Activated naive CD8-positive, alpha-beta T cell treated with anti-CD3 and anti-CD28 coated beads, Interleukin-2, amount 50 U/mL, for 16 hours (primary cell): ENCODE measurements at places on chromosomes 3 and 15.

- no peak for DNase-seq
Measured at GRCh38 chr15:73341886-73342600, 26.7 kb downstream of the HCN4 start.

- no peak for DNase-seq
Measured at GRCh38 chr15:69920221-69920620, 177.5 kb downstream of the TLE3 start.

DNA sequence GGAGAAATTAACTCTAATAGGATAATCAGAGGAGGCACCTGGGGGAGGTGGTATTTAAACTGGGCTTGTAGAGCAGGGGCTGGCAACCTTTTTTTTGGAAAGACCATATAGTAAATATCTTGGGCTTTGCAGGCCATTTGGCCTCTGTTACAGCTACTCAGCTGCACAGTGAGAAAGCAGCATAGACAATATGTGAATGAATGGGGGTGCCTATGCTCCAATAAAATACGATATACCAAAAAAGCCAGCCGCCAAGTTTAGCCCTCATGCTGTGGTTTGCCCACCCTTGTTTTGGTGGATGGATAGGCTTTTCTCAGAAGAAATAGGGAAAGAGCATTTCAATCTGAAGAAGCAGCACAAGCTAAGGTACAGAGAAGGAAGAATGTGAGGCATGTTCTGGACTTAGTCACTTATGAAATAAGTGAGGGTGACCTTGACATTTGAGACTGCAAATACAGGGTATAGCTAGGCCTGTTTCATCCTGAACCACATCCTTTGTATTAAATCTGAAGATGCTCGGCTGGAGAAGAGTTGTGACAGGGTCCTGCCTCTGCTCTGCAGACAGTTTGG, 131.0 kb upstream of the NR2E3 start:
- no peak for DNase-seq

DNA sequence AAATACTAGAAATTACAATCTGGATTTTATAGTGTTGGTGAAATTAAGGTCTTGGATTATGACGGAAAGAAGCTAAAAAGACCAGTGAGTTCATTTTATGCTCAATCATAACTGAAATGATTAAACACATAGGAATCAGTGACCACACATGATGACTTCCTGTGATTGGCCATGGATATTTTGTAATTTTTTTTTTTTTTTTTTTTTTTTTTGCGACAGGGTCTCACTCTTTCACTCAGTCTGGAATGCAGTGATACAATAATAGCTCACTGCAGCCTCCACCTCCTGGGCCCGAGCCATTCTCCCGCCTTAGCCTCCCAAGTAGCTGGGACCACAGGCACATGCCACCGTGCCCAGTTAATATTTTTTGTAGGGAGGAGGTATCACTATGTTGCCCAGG, 47.4 kb downstream of the PAQR5 start:
- DNase-seq = no peak

GRCh38 chr3:160448845-160449635, 546 bp downstream of the TRIM59 start:
- DNase-seq = no peak

DNA sequence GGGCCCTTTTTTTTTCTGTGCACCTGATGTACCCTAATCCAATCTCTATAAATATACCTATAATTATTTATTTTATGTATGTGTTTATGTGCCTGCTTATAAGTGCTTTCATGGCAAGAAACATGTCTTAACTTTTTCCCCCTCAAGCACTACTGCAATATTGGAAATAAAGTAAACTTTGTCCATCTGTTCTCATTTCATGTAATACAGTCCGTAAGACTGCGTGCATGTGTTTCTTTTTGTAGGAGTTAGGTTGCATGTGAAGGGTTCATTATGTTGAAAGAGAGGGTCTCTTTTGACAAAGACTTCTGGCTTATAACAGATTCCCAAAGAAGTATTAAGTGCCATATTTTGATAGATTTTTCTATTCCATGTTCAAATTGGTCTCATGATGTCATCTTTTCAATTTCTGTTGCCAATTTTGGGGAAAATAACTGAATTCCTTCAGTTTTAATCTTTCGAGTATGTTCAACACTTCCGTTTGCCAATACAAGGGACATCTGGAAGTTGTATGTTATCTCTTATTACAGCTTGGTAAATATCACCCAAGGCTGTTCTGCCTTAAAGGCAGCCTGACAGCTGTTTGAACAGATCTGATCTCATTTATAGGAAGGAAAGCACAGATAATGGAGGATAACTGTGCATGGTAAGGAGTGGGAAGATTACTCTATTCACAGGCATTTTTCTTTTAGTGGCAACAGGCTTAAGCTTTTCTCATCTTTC, 273.1 kb upstream of the SGO1 start:
- DNase-seq = no peak

DNA sequence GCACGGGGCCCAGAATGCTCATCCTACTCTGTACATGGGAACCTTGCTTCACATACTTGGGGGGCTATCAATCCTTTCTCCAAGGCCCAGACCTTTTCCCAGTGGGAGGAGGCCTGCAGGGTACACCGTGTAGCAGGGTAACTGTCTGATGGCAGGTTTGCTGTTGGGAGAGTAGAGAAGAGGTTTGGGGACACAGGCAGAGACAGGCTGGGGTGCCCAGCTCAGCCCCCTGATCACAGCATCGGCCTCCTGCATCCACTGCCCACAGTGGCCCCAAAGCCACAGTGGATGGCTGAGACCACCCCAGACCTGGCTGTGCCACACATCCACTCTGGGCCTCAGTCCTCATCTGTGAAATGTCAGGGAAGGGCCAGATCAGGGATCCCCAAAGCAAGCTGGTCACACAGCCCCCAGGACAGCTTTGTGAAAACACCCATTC, 5.6 kb downstream of the CHRNA3 start:
- no peak for DNase-seq

GRCh38 chr3:155034786-155035185, 45.3 kb upstream of the MME start:
- no peak for DNase-seq

- no peak for DNase-seq
Measured at GRCh38 chr15:67836477-67836876, 3.4 kb downstream of the RNU6-1 start.

DNA sequence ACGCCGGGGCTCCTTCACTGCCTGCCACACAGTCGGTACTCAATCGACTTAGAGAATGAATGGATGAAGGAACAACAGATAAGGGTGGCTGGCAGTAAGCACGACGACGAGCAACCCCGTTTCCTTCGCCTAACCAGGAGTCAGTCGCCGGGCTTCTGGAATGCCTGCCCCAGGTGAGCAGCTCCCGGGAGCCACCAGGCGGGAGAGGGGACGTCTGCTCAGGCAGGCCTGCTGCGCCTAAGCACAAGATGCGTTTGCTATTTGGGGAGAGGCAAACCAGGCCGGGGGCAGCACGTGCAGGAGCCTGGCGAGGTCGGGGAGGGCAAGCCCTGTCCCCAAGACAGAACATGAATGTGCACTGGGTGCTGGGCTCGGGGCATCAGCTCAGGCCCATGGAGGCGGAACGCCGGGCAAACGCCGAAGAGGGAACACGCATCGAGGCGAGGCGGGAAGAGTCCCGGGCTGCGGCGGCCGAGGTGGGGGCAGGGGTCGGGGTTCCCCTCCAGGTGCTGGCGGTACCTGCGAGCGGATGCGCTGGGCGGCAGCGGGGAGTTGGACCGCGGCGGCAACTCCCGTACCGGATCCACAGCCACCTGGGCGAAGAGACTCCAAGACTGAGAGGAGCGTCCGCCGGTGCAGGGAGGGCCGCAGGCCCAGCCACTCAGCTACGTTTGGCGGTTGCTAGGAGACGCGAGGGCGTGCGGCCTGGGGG, at the start of gene CFAP92:
TSS of gene CFAP92 (minus strand) at position 616 of the 712 bp plus-strand sequence. CDS start 772 bp downstream, outside the sequence.
- peak; percentile 72 for DNase-seq

GRCh38 chr3:188287762-188288505, 134.0 kb downstream of the LPP start:
- no peak for DNase-seq

DNA sequence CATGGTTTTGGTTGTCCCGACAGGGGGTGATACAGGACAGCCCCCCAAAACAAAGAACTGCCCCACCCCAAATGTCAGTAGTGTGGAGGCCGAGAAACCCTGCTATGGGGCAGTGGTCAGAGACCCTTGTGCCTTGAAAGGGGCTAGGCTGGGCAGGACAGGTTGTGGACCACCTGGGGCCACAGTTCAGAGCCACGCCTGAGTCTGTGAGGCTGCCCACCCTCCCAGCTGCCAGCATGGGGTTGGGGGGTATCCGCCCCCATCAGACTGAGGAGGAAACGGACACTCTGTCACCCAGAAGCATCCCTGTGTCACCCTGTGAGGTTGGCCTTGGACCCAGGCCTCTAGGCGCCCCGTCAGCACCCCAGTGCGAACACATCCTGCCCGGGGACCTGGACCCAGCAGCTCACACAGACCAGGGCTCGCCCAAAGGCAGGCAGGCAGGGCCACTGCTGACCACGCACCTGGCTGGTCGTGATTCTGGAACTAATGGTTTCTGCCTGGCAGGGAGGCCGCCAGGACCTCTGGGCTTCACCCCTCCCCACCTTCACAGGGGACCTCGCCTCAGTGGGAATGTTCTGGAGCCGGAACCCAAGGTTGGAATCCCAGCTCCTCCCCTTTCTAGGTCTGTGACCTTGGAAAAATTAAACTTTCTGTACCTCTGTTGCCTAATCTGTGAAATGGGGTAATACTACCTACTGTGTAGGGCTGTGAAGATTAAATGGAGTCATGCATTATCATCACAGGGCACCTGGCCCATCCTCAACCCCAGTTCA, 1.4 kb downstream of the SLC41A3 start:
- DNase-seq = no peak
